Heart right ventricle (tissue), 16 donors: ENCODE measurements at places on chromosomes 2 and 18. TPM values are rescaled to one million over a fixed set of nuclear protein-coding genes. Genes with fewer than 3 reads are reported as not detected.

Gene TIMM21
- total RNA-seq = 118 TPM

- no peak for DNase-seq
Measured at GRCh38 chr2:49754381-49754780, 600.1 kb upstream of the FSHR start.

Gene EFEMP1
- 56.8 TPM for total RNA-seq

Gene PARD3B
- 8.0 TPM for total RNA-seq

Gene UGT1A9
- not detected for total RNA-seq

Gene STAT4
- 6.6 TPM for total RNA-seq

GRCh38 chr2:79114797-79115494 is 5.3 kb upstream of the REG1A start:
- DNase-seq = no peak
